ENCODE measurements at places on chromosomes 5 and 9.
A peak's percentile ranks its signal among the peaks of the same experiment; 100 is the strongest.

- no peak for DNase-seq
Measured at GRCh38 chr9:108863891-108864290, 1.8 kb downstream of the ACTL7A start.

DNA sequence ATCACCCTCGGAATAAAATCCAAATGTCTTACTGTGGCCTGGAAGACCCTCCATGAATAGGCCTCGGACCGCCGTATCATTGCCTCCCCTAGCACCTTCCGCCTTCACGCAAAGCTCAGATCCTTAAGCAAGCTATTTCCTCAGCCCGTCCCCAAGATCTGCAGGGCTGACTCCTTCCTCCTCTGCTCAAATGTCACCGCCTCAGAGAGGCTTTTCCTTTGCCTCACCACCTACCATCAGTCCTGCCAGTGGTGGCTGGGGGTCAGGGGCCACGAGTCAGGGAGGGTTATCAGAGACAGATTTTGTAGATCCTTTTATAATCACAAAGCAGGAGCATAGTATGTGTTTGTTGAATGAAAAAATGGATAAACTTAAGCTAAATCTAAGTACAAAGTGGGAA is 74.4 kb upstream of the KIF2A start:
- DNase-seq: no peak

DNA sequence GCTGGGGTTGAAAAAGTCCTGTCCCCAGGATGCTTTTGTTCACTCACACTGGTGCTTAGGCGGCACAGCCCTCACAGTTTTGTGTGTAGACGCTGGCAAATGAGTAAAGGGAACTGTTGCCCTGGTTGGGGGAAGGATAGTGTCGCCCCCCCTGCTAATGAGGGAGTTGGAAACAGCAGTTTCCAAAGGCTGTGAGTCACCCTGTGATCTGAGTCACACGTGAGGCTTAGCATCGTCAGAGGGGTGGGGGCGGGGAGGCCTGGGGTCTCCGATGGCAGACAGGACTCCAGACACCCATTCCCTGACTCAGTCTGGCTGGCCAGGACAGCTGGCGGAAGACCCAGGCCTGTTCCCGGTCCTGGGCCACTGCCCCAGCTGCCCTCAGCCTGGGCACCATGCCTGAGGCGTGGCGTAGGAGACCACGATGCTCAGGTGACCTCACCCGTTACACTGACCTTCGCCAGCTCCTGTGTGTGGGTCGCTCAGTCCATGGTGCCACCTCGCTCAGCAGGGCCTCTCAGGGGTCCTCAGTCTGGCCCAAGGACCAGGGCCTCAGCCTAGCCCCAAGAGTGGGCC is 2.9 kb downstream of the DNAJB5 start:
- peak; percentile 40 for DNase-seq

- DNase-seq: no peak
Measured at GRCh38 chr5:176891331-176891958, 7.7 kb downstream of the HK3 start.

DNA sequence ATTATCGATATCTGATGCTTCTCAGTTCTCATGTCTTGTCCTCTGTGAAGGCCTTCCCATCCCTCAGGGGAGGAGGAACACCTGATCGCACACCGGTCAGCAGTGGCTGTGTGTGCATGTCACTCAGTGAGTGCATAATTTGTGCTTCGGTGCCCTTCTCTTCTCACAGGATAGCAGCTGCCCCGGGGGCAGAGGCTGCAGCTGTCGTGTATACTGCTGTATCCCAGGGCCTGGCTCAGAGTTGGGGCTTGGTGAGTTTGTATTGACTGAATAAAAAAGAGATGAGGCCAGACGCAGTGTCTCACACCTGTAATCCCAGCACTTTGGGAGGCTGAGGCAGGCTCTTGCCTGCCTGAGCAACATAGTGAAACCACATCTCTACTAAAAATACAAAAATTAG is 49.7 kb upstream of the NCS1 start:
- DNase-seq: no peak

GRCh38 chr5:61402244-61402823 is 70.3 kb downstream of the ZSWIM6 start:
- no peak for DNase-seq

- DNase-seq: peak; percentile 72
Measured at GRCh38 chr5:97534166-97534565, 351.1 kb upstream of the RIOK2 start.

- DNase-seq: peak; percentile 69
Measured at GRCh38 chr5:124806373-124807077, 60.1 kb upstream of the ZNF608 start.

- no peak for DNase-seq
Measured at GRCh38 chr9:2439957-2440356, 181.6 kb upstream of the VLDLR start.

DNA sequence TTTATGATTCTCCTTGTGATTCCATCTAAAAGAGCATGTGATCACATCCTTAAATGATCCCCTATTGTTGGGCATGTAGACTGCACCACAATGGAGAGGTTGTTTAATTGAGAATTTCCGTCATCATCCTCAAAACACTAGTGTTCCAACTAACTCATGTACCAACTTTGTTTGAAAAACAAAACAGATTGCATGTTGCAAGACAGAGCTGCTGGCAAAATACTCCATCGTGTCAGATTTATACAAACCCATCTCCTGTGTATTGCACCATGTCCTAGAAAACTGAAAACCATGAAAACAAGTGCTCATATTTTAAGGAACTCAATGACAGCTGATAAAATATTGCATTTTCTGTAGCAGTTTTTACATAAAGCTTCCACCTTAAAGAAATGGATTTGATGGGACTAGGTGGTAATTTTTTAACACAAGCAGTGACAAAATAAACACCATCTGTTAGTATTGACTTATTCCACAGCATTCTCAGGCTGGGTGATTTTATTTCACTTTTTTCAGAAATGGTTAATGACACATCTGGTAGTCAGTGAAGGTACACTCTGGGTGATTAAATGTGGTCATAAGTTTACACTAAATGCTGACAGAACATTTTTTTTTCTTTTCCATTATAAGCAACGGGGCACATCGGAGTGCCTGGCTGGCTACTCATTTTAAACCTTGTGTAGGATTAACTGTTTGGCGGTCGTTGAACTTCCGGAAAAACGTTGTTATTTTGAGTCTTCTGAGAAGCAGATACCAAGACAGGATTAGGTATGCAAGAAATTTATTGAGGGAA is 602.9 kb upstream of the WWC1 start:
- DNase-seq: peak; percentile 36

GRCh38 chr9:84385386-84386040 is 45.0 kb upstream of the SLC28A3 start:
- no peak for DNase-seq

DNA sequence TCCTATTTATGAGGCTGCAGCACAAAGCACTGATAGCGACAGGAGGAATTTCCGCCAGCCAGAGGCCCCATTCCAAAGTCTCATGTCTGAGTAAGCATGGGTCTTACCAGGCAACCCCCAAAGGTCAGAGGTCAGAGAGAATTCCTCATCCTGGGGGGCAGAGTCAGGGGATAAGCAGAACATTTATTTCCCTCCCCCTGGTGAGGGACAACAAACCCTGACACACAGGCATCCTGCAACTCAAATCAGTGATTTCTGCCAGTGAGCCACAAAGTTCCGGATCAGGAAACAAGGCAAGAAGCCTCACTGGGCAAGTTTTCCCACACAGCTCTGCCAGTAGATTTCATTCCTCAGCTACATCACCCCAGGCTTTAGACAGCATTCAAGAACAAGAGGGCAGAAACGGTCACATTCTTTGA is 37.0 kb downstream of the ADAMTS12 start:
- DNase-seq: no peak

- DNase-seq: no peak
Measured at GRCh38 chr5:147404706-147405105, 105.2 kb downstream of the DPYSL3 start.

DNA sequence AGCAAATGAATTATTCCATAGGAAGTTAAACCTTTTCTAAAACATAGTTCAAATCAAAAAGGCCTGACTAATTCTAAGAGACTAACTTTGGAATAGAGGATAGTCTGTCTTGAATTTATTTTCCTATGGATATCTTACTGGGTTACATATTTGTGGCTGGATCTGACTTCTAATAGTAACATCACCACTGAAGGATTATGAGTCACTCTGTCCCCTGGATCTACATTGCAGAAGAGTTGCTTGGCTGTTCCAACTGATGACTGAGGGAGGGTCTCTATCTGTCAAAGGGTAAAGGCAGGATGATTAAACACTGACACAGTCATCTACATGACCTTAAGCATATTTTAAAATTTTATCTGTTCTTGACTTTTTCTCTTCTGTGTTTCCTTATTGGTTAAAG is 119.6 kb upstream of the FST start:
- DNase-seq: no peak

GRCh38 chr5:40315126-40315525 is 364.6 kb upstream of the PTGER4 start:
- DNase-seq: no peak

All from Ammon's horn (tissue), 1 donor.